ENCODE measurements at places on chromosomes 2 and 18.

DNA sequence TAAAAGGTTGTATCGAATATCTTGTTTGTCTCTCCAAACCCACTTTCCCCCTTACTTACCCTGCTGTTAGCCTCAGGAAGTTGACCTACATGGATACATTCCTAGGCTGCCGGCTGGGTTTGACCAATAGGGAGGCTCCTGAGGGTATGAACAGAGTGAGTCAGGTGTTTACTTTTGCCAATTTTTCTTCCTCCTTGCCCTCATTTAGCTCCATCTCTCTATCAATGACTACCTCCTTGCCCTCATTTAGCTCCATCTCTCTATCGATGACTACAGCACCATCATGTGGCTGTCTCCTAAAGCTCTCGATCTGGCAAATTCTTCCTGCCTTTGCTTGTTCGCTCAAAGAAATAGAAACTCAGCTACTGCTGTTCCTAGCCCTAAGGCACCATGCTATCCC is 571.9 kb upstream of the CRIM1 start:
- DNase-seq, result no peak

GRCh38 chr18:58299936-58300335 is 255.9 kb downstream of the NEDD4L start:
- no peak for DNase-seq

DNA sequence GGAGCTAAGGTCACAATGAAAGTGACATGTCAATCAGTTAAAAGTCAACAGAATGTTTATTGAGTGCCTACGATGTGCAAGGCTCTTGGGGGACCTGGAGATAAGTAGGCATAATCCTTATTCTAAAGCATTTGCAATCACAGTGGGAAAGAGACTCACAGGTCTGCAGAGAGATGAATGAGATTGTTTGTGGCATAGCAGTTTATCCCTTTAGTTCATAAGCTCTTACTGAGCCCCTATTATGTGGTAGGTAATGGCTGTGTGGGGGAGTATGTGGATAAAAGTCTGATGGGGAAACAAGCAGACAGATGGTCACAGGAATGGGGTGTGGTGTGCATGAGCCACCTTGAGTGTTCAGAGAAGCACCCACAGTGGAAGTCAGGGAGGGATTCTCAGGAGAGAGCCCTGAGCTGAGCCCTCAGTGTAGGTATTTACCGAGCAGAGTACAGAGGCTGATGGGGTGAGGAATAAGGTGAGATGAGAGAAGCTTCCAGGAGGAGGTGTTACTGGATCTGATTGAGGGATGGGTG is 48.1 kb downstream of the EMILIN2 start:
- DNase-seq, result no peak

GRCh38 chr2:45518546-45518945 is 92.5 kb downstream of the SRBD1 start:
- DNase-seq, result no peak

DNA sequence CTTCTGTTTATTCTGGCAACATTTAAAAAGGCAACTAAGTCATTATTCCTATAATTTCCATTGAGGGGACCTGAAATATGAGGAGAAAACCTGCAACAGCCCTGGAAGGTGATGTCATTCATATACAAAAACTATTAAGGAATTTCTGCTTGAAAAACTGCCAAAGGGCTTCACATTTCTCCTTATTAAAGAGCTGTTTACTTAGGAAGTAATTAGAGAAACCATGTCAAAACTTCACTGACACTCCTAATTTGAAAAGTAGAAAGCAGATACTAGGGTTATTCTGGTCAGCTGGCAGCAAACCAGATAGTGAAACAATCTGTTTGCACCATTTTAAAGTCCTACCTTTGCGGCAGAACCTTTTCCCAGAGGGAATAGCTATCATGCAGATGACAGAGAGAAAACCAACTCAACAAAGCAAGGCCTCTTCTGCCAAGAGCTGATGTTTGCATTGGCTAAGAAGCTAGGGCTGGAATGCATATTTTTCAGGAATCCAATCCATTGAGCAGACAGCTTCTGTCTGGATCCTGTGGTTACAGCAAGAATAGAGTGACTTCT is 592.2 kb upstream of the SYT4 start:
- no peak for DNase-seq

Data from erythroblast (primary cell).